ENCODE measurements at places on chromosomes 6 and 20.

GRCh38 chr6:2795956-2796355 is 30.8 kb downstream of the WRNIP1 start:
- no peak for DNase-seq

DNA sequence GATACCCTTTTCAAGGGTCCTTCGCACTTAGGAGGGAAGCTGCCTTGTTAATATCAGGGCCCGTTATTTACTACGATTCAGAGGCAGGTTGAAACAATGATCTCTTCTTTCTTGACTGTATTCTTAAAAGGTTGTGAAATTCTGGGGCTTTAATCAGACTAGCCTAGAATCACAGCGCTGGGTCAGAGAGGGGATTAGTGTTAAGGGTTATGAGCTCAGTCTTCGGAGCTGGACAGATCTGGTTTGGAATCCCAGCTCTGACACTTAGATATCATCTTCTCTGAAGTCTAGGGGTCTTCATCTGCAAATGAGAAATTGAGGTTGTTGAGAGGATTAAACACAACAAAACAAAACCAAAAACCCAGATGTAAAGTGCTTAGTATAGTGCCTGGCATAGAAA is 77.4 kb downstream of the CD83 start:
- DNase-seq: no peak

- DNase-seq: no peak
Observed at GRCh38 chr6:34131326-34132290, 14.3 kb downstream of the GRM4 start.

DNA sequence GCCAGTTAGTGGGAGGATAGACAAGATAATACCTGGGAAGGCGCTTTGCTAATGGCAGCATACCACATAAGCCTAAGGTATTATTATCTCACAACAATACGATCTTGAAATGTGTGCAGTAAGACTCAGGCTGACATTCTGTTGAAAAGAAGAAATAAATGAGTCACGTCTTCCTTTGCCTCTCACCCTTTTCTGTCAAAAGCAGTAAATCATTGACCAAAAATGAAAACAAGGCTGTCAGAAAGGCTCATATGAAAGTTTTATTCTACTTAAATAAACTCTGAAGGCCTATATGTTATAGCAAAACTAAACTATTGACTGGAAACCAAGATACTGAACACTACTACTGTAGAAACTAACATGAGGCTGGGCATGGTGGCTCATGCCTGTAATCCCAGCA is 43.1 kb upstream of the IL20RA start:
- DNase-seq: no peak

DNA sequence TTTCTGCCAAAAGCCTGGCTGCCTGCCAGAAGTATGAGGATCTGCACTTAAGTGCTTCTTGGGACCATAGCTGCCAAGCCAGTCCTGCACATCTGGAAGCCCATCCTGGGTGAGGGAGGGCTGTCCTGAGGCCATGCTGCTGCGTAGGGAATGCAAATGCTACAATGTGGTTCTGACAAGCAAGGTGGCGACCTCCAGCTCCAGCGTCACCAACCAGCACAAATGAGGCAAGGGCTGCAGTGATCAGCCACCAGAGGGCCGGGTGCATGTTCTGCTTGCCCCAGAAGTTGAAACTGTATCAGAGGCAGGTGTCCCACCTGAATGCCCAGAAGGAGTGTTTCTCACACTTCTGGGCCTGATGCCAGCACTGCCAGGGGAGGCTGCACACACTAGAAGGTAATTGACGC is 99.1 kb upstream of the KCNQ5 start:
- no peak for DNase-seq

- DNase-seq: no peak
Observed at GRCh38 chr6:90938122-90938521, 351.2 kb upstream of the MAP3K7 start.

DNA sequence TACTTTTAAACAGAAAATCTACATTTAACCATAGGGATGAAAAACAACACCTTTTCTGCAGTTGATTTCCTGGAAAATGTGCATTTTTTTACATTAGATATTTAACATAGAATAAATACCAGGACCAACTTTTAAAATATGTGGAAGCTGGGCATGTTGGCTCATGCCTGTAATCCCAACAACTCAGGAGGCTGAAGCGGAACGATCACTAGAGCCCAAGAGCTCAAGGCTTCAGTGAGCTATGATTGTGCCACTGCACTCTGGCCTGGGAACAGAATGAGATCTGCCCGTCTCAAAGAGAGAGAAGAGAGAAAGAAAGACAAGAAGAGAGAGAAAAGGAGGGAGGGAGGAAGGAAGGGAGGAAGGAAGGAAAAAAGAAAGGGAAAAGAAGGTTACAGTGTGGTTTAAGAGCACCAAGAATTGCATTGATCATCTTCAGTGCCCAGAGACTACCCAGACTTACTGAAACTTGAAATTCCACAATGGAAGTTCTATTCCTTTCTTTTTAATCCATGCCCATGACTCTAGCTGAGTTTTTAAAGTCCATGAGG is 189.4 kb upstream of the ARID1B start:
- no peak for DNase-seq

DNA sequence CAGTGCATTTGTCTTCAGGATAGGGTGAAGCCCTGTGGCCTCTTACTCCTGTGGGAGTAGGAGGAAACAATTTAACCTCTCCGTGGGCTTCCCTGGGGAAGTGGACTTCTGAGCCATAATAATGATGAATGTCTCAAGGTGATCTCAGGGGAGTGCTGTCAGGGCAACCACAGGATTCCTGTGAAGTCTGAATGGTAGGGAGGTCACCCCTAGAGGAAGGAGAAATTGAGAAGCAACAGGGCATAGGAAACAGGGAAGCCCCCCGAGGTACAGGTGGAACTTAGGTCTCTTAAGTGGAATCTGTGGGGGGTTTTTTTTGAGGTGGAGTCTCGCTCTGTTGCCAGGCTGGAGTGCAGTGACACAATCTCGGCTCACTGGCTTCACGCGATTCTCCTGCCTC is 26.9 kb downstream of the STK35 start:
- no peak for DNase-seq

- DNase-seq: no peak
Observed at GRCh38 chr6:143616741-143617140, 61.0 kb upstream of the PHACTR2 start.

DNA sequence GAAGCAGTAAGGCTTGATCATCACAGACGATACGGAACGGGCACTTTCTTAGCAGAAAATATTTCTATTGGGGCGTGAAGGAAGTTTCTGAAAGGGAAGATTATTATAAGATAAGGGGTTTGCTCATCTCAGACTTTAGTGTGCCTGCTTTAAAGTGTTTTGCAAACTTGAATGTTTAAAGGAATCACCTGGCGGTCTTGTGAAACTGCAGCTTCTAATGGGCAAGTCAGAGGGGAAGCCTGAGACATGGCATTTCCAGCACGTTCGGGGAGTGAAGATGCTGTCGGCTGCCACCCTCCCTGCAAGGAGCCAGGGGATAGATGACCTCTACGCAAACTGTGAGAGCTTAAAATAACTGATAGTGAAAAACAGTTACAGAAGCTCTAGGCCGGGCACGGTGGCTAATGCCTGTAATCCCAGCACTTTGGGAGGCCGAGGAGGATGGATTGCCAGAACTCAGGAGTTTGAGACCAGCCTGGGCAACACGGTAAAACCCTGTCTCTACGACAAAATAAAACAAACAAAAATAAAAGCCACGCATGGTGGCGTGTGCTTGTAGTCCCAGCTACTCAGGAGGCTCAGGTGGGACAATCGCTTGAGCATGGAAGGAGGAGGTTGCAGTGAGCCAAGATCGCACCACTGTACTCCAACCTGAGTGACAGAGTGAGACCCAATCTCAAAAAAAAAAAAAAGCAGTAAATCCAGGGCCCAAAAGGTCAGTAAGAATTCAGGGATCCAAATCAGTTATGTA is 2.3 kb upstream of the KIF16B start:
- no peak for DNase-seq
